ENCODE measurements at places on chromosomes 12 and 14. TPM values are rescaled to one million over a fixed set of nuclear protein-coding genes. Genes with fewer than 3 reads are reported as not detected.

CATSPERB gene
- total RNA-seq = 7.1 TPM

TIMELESS gene
- total RNA-seq = 3.0 TPM

CAPZA3 gene
- not detected for total RNA-seq

KCNH3 gene
- total RNA-seq = 2.4 TPM

CRACR2A gene
- 23.5 TPM for total RNA-seq

COCH gene
- total RNA-seq = not detected

SERPINA5 gene
- total RNA-seq = not detected

DNA sequence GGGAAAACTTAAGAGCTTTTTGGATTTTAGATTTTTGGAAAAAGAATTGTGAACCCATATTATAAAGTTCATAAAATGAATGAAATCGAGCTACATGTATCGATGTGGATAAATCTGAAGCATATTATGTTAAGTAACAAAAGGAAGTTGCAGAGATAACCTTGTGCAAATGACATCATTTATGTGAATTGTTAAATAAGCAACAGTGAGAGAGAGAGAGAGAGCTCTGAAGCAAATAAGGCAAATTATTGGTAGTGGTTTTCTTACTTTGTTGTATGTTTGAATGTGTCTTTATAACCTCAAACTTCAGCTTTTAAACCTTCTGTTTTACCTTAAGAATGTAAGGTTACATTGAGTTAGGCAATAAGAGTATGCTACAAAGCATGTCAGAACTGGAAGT, 78.8 kb downstream of the ERC1 start:
- H3K36me3 ChIP-seq = no peaks in the 10 kb centered on the region
- H3K4me3 ChIP-seq = no peak overlapping the region
- H3K4me1 ChIP-seq = no peaks in the 10 kb centered on the region
- no peak overlapping the region for H3K27ac ChIP-seq
- H3K27me3 ChIP-seq = no peaks in the 10 kb centered on the region
- no peak for DNase-seq

GRCh38 chr12:75366629-75367028, 24.3 kb upstream of the GLIPR1L2 start:
- no peak overlapping the region for H3K27ac ChIP-seq
- H3K4me1 ChIP-seq = no peaks in the 10 kb centered on the region
- no peak for DNase-seq
- H3K36me3 ChIP-seq = no peaks in the 10 kb centered on the region
- no peaks in the 10 kb centered on the region for H3K27me3 ChIP-seq

DNA sequence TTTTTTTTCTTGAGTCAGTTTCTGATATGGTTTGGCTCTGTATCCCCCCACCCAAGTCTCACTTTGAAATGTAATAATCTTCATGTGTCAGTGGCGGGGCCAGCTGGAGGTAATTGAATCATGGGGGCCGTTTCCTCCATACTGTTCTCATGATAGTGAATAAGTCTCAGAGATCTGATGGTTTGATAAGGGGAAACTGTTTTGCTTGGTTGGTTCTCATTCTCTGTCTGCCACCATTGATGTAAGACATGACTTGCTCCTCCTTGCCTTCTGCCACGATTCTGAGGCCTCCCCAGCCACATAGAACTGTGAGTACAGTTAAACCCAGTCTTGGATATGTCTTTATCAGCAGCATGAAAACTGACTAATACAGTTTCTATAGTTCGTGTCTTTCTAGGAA, 42.9 kb downstream of the WNK1 start:
- no peaks in the 10 kb centered on the region for H3K27me3 ChIP-seq
- DNase-seq = peak; percentile 57
- H3K27ac ChIP-seq = no peak overlapping the region
- peaks cover 2% of the 10 kb centered on the region for H3K36me3 ChIP-seq

GRCh38 chr12:8455271-8455670, 491 bp upstream of the CLEC6A start:
- H3K4me3 ChIP-seq = no peak overlapping the region
- no peaks in the 10 kb centered on the region for H3K27me3 ChIP-seq
- H3K4me1 ChIP-seq = no peaks in the 10 kb centered on the region
- DNase-seq = no peak
- no peak overlapping the region for H3K27ac ChIP-seq

DNA sequence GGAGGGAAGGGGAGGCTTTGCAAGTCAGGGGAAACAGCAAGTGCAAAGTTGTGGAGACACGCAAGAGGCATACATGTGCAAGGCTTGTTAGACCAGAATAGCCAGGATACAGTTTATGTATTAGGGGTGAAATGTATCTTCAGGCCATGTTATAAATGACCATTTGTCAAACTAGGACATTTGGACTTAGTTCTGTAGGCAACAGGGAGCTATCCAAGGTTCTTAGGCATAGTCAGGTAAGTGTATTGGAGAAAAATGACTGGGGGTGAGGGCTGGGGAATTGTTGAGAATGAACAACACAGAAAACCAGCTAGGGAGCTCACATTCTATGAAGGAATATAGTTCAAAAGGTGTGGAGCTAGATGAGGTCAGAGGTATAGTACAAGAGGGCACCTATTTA, 42.5 kb downstream of the TPH2 start:
- H3K36me3 ChIP-seq = no peaks in the 10 kb centered on the region
- no peak overlapping the region for H3K4me3 ChIP-seq
- H3K27ac ChIP-seq = no peak overlapping the region
- H3K27me3 ChIP-seq = no peaks in the 10 kb centered on the region
- DNase-seq = no peak

- DNase-seq = no peak
- H3K4me1 ChIP-seq = peaks cover 7% of the 10 kb centered on the region
- no peak overlapping the region for H3K27ac ChIP-seq
Observed at GRCh38 chr14:68728342-68729106, 64.3 kb downstream of the ZFP36L1 start.

- peaks cover 4% of the 10 kb centered on the region for H3K27me3 ChIP-seq
- H3K4me1 ChIP-seq = no peaks in the 10 kb centered on the region
- no peak overlapping the region for H3K4me3 ChIP-seq
- no peak for DNase-seq
- no peak overlapping the region for H3K27ac ChIP-seq
- H3K36me3 ChIP-seq = no peaks in the 10 kb centered on the region
Observed at GRCh38 chr14:94677747-94678146, 65.6 kb downstream of the SERPINA3 start.

- H3K36me3 ChIP-seq = peaks cover 19% of the 10 kb centered on the region
- DNase-seq = no peak
- H3K27ac ChIP-seq = peak overlapping the region; percentile 59
- H3K4me1 ChIP-seq = peaks cover 27% of the 10 kb centered on the region
Observed at GRCh38 chr14:92794547-92794941, 439 bp downstream of the GOLGA5 start.

DNA sequence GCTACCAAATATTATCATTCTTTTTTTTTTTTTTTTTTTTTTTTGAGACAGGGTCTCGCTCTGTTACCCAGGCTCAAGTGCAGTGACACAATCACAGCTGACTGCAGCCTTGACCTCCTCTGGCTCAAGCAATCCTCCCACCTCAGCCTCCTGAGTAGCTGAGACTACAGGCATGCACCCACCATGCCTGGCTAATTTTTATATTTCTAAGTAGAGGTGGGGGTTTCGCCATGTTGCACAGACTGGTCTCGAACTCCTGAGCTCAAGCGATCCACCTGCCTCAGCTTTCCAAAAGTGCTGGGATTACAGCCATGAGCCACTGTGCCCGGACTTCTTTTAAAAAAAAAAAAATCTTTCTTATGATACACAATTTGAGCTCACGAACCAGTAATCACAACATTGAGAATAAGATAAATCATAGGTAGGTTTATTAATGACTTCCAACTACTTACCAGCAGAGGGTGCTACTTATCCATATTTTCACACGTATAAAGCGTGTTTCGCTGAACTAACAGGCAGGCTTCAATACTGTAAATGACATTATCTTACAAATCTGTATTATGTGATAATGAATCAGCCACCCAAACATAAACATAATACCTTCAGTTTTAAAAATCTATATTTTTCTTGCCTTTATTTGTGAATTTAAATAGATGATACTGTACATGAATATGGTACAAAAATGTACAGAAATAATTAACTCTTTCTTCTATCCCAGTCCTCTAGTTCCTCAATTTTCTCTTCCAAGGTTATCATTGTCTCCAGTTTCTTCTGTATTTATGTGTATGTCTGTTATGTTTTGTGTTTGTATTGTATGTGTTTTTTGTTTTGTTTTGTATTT, 42.5 kb upstream of the BCAT1 start:
- H3K4me1 ChIP-seq = no peaks in the 10 kb centered on the region
- peak; percentile 1 for DNase-seq
- H3K27me3 ChIP-seq = no peaks in the 10 kb centered on the region
- H3K27ac ChIP-seq = no peak overlapping the region

GRCh38 chr12:53200458-53201176, 6.4 kb downstream of the ITGB7 start:
- DNase-seq = no peak
- H3K27me3 ChIP-seq = no peaks in the 10 kb centered on the region
- peak overlapping the region; percentile 19 for H3K4me3 ChIP-seq
- peaks cover 89% of the 10 kb centered on the region for H3K4me1 ChIP-seq
